ENCODE measurements at places on chromosomes 7 and 10. TPM values are rescaled to one million over a fixed set of nuclear protein-coding genes. Genes with fewer than 3 reads are reported as not detected.

GRCh38 chr7:11702938-11703337 lies 129.1 kb downstream of the THSD7A start:
- no peak overlapping the region for H3K4me3 ChIP-seq
- H3K36me3 ChIP-seq = no peaks in the 10 kb centered on the region
- peaks cover 24% of the 10 kb centered on the region for H3K4me1 ChIP-seq
- H3K27me3 ChIP-seq = no peaks in the 10 kb centered on the region
- no peak overlapping the region for H3K27ac ChIP-seq

DNA sequence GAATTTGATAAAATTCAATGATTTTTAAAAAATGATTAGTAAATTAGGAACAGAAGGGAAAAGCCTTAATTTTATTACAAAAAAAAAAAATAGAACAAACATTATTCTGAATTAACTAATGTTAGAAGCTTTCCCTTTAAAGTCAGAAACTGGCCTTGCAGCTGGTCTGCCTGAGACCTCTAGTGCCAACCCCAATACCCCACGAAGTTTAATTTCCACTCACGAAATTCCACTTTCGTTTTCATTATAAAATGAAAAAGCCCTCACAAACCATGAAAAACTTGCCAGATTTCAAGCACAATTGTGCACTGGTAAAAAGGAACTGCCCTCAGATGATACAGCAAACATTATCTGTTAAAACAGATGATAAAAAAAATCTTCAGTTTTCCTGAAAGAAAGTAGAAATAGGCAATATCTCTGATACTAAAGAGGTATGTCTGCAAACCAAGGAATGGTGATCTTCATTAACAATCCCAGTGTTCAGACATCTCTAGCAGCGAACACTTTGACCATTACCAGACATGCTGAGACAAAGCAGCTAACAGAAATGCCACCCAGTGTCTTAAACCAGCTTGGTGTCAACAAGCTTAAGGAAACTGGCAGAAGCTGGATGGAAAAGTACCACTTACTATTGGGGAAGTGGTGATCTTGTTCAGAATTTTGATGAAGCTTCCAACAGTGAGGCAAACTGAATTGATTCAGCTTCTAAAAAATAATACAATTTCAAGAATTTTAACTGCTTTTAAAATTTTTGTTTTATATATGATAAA lies 80.2 kb downstream of the PALS2 start:
- peak overlapping the region; percentile 6 for H3K4me3 ChIP-seq
- no peak overlapping the region for H3K27ac ChIP-seq
- DNase-seq = no peak
- no peaks in the 10 kb centered on the region for H3K4me1 ChIP-seq
- H3K27me3 ChIP-seq = no peaks in the 10 kb centered on the region

Gene RHOBTB1
- 14.6 TPM for total RNA-seq

Gene TUBB8
- not detected for total RNA-seq

Measured in kidney (tissue), 22 donors.